ENCODE measurements at places on chromosomes 5 and 9.

- DNase-seq: no peak
These were observed 34.2 kb downstream of the PRKACG start for GRCh38 chr9:68979538-68980314.

- no peak for DNase-seq
These were observed 64.8 kb downstream of the UNC13B start for GRCh38 chr9:35226651-35227050.

DNA sequence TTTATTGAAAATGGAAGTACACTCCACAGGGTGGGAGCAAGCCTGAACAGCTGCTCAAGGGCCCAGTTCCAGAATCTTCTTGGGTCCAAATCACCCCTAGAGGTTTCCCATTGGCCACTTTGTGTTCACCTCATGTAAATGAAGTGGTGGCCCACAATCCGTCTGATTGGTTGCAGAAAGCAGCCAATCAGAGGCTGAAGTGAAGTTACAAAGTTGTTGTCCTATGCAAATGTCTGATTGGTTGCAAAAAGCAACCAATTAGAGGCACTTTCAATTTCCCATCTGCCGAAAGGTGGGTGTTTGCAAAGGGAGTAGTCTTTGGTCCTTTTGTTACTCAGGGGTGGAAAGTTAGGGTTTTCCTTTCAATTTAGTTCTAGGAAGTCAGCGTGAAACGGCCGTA lies 8.8 kb downstream of the TMEM171 start:
- no peak for DNase-seq

GRCh38 chr9:95635986-95636671 lies 119.4 kb upstream of the PTCH1 start:
- DNase-seq: no peak

GRCh38 chr9:86706391-86706790 lies 240.9 kb downstream of the GAS1 start:
- DNase-seq: no peak

Measured in CD4-positive, alpha-beta T cell treated with Interleukin-21 for 1 hour (primary cell).